ENCODE measurements at places on chromosomes 3 and 15. TPM values are rescaled to one million over a fixed set of nuclear protein-coding genes. Genes with fewer than 3 reads are reported as not detected.

MAP1A gene
- total RNA-seq = 5.6 TPM

DNA sequence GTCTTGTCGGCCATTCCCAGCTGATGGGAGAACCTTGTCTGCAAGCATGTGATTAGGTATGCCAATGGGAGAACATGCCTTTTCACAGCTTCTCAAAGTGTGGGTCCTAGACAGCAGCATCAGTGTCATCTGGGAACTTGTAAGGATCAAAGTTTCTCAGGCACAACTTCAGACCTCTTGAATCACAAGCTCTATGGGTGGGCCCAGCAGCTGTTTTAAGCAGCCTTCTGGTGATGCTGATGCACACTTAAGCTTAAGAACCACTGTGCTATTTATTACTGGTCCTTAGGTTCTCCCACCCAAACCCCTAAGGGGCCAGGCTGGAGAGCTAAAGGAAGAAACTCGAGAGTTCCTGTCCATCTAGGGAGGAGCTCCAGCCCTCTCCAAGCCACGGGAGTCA, 453.9 kb upstream of the PROK2 start:
- DNase-seq = no peak

- DNase-seq = no peak
Observed at GRCh38 chr15:39191871-39192291, 389.0 kb upstream of the THBS1 start.

GRCh38 chr3:100548053-100548452, 55.6 kb downstream of the TMEM45A start:
- no peak for DNase-seq

Measured in colonic mucosa (tissue), 4 donors.